DMS53 (cell line): ENCODE measurements at places on chromosomes 11 and 22.

GRCh38 chr11:12319988-12320387 lies 57.4 kb upstream of the PARVA start:
- peak; percentile 24 for DNase-seq

DNA sequence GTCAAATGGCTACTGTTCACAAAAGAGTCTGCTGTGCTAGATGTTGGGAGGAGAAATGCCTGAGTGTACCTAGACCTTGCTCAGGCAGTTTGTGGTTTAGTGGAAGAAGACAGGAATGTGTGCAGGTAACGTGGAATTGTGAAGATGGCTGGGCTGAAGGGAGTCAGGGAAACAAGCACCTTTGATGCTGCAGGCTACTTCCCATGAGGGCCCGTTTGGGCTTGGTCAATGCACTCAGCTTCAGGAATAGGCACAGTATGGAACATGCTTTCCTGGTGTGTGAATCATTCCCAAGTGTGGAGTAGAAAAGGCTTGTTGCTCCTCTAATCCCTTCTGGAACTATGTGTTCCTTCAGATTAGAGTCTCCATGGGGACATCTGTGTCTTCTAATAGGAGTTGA lies 318.3 kb upstream of the MTNR1B start:
- DNase-seq: no peak

GRCh38 chr22:43828998-43829782 lies 17.1 kb upstream of the EFCAB6 start:
- no peak for DNase-seq

GRCh38 chr11:44530413-44531115 lies 34.9 kb upstream of the CD82 start:
- no peak for DNase-seq

- DNase-seq: peak; percentile 67
Observed at GRCh38 chr11:40306938-40307548, 1152.4 kb downstream of the LRRC4C start.

DNA sequence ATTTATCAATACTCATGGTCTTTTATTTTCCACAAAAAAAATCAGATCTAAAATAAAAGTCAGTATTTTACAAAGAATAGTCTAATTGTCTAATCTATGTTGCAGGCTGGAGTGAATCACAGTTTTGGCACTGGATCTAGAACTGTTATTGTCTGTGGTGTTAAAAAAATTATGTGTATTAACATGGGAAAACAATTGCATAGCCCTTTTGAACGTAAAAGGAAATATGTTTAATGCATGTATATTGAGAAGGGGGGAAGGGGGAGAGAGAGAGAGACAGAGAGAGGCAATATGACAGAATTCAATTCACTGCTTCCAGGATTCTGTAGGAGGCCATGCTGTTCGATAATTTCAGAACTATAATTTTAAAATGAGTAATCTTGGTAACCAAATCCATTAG lies 324.9 kb upstream of the CCDC90B start:
- DNase-seq: no peak

- peak; percentile 56 for DNase-seq
Observed at GRCh38 chr11:123235117-123235655, 40.1 kb upstream of the CLMP start.

GRCh38 chr11:40882301-40882700 lies 577.2 kb downstream of the LRRC4C start:
- DNase-seq: no peak

GRCh38 chr11:117816846-117817367 lies 7.6 kb downstream of the FXYD2 start:
- DNase-seq: peak; percentile 48

DNA sequence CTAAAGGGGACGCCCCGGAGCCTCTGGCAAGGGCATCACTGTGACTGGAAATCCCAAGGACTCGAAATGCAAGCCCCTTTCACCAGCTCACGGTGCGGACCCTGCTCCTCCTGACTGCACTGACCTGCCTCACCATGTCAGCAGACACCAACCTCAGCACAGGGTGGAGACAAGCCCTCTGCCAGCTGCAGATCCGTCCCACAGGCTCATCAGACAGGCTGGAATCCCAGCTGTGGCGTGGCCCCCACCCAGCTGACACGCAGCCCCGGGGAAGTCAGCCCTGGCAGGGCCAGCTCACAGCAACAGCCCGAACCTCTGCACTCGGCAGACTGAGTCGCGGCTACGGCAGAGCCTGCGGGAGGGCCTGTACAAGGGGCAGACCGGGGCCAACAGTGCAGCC lies 36.8 kb downstream of the BRD1 start:
- DNase-seq: no peak

DNA sequence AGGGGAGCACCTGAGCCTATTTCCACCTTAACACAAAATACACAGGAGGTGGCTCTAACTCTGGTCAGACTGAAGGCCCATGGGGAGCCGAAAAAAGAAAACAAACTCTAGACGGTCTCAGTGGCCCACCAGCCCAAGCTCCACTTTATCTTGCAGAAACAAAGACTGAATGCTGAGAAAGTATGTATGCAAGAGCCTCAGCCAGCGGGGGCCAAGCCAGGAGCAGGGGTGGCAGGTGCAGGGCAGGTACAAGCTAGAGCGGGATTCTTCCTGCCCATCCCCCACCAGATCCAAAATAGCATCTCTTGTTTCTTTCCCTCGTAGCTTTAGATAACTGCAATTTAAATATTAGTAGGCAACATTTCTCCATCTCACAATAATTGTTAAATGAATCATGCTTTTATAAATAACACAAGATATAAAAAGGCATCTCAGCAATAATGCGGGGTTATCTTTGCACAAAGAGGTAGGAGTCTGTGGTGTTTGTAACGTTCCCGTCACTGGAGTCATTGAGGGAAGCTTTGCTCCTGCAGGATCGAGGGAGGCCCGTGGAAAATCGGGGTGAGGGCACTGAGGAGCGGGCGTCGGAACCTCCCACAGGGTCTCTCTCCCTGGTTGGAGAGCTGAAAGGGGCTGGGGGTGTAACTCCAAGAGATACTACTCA lies 418.0 kb downstream of the SHANK2 start:
- DNase-seq: no peak

DNA sequence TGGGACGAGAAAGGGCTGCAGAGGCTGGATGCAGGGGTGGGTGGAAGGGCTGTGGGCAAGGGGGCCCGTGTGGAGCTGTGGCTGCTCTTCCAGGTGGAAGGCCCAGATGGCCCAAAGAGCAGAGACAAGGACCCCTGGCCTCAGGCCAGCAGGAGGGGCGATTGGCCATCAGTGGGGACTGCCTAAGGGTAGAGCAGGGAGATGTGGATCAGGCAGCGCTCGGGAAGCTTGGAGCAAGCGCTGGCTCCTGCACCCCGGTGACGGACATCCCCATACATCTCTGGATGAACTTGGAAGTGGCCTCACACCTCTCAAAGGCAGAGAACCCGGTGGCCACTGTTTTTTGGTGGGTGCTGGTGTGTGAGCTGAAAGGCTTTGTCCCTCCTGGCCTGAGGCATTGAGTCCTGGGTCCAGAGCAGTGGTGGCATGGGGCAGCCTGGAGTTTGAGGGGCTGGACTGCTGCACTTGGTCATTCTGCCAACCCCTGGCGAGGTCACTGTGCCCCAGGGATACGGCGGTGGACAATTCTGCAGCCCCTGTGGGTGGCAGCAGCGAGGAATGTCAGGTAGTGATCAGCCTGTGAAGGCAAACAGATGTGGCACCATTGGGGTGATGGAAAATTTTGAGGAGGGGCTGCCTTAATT lies 5.9 kb downstream of the FRMD8 start:
- no peak for DNase-seq

- DNase-seq: peak; percentile 6
Observed at GRCh38 chr22:29300807-29301601, 5.4 kb upstream of the GAS2L1 start.

- DNase-seq: no peak
Observed at GRCh38 chr11:2258501-2259465, 11.6 kb downstream of the ASCL2 start.

- no peak for DNase-seq
Observed at GRCh38 chr22:41870786-41871185, 37.9 kb downstream of the SREBF2 start.

DNA sequence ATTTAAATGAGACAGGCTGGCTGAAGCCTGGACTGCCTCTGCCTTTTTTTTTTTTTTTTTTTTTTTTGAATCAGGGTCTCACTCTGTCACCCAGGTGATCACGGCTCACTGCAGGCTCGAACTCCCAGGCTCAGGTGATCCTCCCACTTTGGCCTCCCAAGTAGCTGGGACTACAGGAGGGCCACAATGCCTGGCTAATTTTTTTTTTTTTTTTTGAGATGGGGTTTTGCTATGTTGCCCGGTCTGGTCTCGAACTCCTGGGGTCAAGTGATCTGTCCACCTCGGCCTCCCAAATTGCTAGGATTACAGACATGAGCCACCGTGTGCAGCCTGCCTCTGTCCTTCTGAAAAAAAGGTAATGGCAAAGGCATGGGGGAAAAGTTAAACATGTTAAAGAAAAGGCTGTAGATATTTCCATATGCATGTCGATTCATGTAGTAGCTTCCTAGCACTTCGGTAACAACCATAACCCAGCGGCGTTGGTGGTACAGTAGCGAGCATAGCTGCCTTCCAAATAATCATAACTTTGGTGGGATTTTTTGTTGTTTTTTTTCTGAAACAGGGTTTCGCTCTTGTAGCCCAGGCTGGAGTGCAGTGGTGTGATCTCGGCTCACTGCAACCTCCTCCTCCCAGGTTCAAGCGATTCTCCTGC lies 48.8 kb downstream of the MCHR1 start:
- DNase-seq: no peak

DNA sequence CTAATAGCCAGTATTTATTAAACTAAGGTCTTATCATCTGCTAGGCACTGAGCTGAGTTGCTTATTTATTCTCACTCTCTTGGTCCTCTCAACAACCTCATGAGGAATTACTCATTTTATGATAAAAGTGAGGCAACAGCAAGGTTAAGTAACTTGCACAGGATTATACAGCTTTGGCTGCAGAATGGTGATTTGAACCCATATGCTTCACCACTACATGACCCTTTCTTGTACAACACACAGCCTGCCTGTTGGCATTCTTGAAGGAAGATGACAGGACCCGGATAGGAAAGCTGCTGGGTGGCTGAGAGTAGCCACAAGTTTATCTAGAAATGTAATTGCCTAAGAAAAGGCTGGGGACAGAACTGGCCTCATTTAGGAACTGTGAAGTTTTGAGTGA lies 5.3 kb upstream of the PARVA start:
- no peak for DNase-seq

DNA sequence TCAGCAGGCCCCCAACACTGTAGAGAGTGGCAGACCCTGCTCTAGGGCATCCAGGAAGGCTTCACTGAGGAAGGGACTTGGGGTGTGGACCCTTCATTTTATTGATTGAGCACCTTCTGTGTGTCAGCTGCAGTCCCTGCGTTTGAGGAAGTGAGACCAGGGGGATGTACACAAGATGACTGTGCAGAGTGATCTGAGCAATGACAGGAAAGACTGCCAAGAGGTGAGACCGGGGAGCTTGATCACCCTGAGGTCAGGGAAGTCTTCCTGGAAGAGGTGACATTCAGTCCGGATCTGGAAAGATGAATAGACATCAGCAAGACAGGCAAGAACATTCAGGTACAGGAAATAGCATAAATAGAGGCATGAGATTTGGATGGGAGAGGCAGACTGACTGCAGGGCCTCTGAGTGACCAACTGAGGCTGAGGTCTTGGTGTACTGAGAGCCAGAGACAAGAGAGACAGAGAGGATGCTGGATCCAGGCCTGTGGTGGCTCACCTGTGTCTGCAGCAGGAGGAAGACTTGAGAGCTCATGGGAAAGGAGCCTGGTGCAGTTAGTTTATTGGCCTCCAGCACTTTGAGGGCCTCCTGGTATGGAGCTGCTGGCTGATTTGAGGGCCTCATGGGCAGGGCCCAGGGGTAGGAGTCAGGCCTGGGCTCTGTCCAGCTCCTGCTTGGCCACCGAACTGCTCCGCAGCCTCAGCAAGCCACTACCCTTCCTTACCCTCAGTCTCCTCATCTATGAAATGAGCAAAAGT lies 5.2 kb downstream of the DGAT2 start:
- DNase-seq: no peak

- no peak for DNase-seq
Observed at GRCh38 chr11:9052316-9052715, 39.1 kb downstream of the SCUBE2 start.
